ENCODE measurements at places on chromosomes 1 and 21.

DNA sequence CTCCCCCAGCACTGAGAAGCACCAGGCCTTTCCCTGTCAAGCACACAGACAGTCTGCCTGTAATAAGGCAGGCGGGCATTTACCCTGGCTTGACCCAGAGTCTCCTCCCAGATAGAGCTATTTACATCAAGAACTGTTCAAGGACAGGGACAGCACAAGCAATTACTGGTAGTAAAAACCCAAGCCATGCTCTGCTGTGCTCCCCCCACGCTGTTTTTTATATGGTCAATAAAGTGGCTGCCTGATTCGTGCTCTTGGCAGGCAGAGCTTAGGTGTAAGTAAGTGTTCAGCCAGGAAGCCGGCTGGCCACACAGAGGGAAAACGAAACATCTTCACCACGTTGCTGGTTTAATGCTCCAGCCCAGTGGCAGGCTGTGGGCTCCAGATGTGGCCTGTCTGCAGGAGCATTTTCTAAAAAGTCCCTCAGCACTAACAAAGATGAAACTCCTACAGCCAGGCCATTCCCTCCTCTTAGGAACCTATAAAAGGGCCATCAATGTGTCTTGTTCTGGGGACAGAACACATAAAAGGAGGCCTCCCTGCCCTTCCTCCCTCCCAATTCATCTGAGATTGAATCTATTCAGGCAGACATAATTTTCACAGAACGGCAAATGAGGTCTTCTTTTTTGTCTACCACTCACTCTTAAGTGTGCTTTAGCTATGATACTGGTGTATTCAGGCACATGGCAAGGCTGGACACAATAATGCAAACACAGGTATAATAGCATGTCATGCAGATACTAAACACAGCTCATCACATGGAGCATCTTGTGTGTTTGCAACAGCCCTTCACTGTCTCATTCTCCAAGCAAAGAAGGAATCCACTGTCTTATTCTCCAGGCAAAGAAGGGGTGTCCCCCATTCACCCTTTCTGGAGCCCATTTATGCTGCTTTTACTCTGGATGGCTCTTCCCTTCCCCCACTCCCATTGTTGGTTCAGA, 378.9 kb downstream of the HHAT start:
- no peak for DNase-seq

- no peak for DNase-seq
These were observed 27.1 kb upstream of the C1QA start for GRCh38 chr1:22609291-22609690.

- no peak for DNase-seq
These were observed 9.7 kb upstream of the ATAD3B start for GRCh38 chr1:1461721-1462317.

GRCh38 chr1:30611741-30612309, 111.6 kb downstream of the MATN1 start:
- DNase-seq = no peak

- DNase-seq = no peak
These were observed 536.3 kb downstream of the KIF26B start for GRCh38 chr1:245690946-245691541.

- no peak for DNase-seq
These were observed 1.2 kb upstream of the INAVA start for GRCh38 chr1:200893411-200893901.

- DNase-seq = no peak
These were observed 340.2 kb downstream of the SMYD3 start for GRCh38 chr1:246166841-246167240.

GRCh38 chr1:206863266-206863665, 2.2 kb upstream of the IL20 start:
- DNase-seq = no peak

GRCh38 chr1:2428490-2428889, 16.1 kb upstream of the PEX10 start:
- no peak for DNase-seq

DNA sequence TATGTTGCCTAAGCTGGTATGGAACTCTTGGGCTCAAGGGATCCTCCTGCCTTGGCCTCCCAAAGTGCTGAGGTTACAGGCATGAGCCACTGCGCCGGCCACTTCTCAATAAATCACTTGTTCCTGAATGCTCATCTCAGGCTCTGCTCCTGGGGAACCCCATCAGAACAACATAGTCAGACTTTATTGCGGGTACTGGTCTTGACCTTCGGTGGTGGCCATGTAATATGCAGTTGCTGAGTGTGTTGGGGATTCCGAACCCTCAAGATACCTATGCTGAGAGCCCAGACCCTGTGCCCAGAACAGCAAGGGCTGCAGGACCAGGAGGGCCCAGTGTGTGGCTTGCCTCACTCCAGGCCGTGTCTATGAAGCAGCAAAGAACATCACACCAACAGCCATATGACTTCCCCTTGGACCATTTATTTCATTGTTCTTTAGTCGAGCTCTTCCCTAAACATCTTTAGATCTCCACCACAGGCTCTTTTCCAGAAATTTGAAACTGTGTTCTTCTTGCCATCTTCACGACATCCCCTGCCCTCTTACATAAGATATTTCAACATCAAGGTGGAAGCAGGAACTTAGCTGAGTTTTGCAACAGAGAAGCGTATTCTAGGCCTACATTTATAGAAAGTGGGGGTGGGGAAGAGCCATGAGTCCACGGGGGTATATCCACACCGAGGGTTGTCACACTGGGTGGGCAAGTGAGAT, 12.7 kb upstream of the SDHB start:
- no peak for DNase-seq

GRCh38 chr1:119279456-119280381, 88.9 kb upstream of the HAO2 start:
- DNase-seq = no peak
